ENCODE measurements at places on chromosomes 5 and 9.
A peak's percentile ranks its signal among the peaks of the same experiment; 100 is the strongest.

DNA sequence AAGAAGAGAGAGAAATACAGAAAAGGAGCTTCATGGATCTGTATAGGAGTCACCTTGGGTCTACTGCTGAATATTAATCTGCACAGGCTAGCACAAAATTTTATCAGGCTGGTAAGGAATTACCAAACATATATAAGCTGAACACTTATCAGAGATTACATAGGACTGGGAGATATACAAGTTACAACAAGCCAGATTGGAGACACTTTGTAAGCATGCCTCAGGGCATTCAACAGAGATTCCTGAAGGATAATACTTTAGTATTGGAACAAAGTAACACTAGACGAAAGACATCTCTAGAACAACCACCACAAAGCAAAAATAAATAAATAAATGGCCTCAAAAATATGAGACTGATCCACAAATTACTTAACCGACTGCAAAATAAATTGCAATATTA is 197.8 kb downstream of the ANXA1 start:
- no peak for DNase-seq

DNA sequence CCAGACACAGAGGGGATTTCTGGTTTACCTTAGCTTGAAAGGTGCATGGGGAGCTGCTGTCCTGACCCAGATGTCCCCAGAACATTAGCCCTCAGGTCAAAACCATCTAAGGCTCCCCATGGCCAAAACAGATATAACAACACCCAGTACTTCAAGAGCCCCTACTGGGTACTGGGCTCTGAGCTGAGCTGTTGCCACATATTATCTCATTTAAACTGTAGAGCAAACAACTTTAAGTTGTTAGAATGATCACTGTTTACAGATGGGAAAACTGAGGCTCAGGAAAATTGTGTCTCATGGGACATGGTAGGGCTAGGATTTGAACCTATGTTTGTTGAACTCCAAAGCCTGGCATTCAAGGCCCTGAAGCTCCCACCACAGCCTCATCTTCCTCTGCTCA is 20.6 kb upstream of the SLC25A51 start:
- no peak for DNase-seq

DNA sequence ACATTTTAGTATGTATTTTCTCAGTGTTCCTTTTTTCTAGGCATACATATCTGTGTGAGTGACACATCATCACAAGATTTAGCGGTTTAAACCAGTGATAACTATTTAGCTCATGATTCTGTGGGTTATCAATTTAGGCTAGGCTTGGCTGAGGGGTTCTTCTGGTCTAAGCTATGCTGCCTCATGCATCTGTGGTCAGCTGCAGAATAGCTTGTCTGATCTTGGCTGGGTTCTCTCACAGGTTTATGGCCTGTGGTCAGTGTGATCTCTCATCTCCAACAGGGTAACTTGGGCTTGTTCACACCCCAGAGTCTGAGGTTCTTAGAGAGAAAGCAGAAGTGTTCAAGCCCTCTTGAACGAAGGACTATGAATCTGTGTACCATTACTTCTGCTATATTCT is 363.3 kb downstream of the KDM4C start:
- DNase-seq = no peak

GRCh38 chr5:34525761-34526160 is 130.4 kb upstream of the RAI14 start:
- DNase-seq = no peak

- DNase-seq = no peak
Observed at GRCh38 chr9:89779405-89780203, 174.8 kb downstream of the GADD45G start.

GRCh38 chr9:120882935-120883607 is 6.1 kb upstream of the PHF19 start:
- DNase-seq = no peak

- DNase-seq = no peak
Observed at GRCh38 chr9:91047993-91048607, 246.5 kb downstream of the SYK start.

GRCh38 chr9:134752471-134753168 is 111.0 kb downstream of the COL5A1 start:
- DNase-seq = no peak

DNA sequence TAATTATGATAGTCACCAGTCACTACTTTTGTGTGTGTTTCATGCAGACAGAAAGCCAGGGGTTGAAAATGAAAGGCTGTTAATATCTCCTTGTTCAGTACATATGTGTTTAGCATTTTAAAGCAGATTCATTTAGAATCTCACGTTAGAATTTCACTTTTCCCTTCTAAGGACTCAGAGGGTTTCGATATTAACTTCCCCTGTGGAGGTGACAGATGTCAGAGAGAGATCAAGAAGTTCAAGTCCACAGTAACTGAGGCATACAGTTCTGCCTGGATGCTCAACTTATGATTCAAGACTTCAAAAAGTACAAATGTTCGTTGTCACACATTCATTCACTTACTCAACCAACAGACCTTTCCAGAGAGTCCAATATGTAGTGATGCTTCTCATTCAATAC is 251.1 kb downstream of the EBF1 start:
- DNase-seq = peak; percentile 45

DNA sequence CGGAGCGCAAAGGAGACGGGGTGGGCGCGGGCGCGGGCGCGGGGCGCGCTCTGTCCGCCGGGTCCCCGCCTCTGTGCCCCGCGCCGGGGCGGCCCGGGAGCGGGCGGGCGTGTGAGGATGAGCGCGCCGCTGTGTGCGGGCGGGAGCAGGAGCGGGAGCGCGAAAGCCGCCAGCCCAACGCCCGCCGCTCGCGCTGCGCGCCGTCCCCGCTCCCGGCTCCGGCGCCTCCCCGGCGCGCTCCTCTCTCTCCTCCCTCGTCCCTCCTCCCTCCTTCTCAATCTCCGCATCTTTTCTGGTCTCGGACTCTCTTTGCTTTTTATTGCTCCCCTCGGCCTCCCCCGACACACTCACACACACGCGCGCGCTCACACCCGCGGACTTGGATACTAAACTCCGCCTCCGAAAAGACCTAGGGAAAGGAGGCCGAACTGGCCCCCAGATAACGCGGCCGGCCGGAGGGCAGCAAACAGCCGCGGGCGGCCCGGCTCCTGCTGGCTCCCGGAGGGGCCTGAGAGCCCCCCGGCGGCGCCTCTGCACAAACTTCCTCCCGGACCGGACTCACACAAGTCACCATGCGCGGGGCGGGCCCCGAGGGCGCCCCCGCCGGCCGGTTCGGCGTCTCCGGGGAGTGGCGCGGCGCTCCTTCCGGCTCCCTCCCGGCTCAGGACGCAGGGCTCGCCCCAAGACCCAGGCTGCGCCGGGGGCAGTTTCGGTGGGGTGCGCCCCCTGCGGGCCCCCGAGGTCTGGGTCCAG is at the start of gene FIBCD1:
Gene FIBCD1 (minus strand): TSS at position 596 of the 753 bp plus-strand sequence. CDS start 640 bp downstream, outside the sequence.
- no peak for DNase-seq

DNA sequence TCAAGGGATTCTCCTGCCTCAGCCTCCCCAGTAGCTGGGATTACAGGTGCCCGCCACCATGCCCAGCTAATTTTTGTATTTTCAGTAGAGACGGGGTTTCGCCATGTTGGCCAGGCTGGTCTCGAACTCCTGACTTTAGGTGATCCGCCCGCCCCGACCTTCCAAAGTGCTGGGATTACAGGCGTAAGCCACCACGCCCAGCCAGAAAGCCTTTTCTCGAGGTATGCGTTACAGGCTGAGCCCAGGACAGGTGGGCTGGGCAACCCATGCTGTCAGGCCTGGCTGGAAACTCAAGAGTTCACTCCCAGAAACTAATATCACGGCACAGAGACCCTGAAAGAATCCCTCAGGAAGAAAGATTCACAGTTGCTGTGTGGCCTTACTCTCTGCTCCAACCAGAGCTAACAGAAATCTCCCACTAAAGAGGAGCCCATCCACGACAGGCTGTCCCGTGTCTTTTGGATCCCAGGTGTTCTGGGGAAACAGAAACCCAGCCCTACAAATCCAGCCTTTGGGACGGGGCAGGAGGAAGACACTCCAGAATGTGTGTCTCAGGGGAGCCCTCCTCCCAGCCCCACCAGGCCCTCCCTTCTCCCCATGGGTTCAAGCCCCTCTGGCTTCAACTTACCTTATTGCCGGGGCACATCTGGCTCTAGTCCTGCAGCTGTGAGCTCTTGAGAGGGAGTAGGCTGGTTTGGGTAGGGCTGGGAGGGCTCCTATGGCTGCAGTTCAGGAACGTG is 400 bp downstream of the TIFAB start:
- DNase-seq = no peak

DNA sequence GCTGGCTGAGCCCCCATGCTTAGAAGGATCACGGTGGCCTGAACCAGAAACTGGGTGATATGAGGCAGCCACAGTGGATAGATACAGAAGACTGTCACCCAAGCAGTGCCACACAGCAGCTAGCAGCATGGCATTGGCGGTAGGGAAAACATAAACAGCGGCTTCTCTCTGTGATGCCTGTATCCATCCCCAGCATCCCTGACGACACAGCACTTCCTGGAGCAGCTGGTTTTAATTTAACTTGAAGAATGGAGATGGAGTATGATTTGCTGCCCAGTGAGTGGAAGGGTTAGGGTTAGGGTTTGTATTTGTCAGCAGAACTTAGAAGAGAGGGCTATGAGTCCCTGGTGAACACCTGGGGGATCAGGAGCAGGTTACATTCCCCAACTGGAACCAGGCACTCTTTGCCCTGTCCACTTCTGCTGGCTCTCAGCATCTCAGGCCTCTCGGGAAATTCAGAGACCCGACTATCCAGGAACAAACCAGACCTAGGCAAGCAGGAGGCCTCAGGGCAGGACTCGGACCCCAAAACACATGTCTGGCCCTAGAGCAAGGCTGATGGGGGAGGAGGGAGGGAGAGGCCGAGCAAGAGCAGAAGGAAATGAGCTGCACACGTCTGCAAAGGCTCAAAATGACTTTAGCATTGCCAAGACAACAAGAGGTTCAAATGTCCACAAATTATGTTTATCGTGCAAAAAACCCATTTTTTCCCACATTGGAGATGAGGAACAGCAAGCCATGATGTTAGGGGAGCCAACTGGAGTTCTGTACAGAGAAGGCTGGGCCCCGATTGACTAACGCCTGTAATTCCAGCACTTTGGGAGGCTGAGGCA is 6.5 kb upstream of the GGTA1 start:
- no peak for DNase-seq

- no peak for DNase-seq
Observed at GRCh38 chr9:91995000-91995655, 45.1 kb upstream of the ROR2 start.
